Caki2 (cell line): ENCODE measurements at places on chromosomes 5 and 9. TPM values are rescaled to one million over a fixed set of nuclear protein-coding genes. Genes with fewer than 3 reads are reported as not detected.

Gene LOX
- 49.6 and 60.5 TPM in 2 replicates for total RNA-seq

Gene PDE6A
- total RNA-seq: 0.07 and 0.14 TPM in 2 replicates

Gene CDO1
- total RNA-seq: not detected in 2 replicates

Gene NPR3
- total RNA-seq: 2.6 and 2.8 TPM in 2 replicates

Gene SCGB3A1
- not detected in 2 replicates for total RNA-seq

Gene BRD3OS
- total RNA-seq: 27.1 and 30.5 TPM in 2 replicates

- DNase-seq: no peak
Observed at GRCh38 chr9:115976781-115977180, 176.8 kb upstream of the PAPPA start.

- DNase-seq: no peak
Observed at GRCh38 chr9:21607576-21607975, 125.5 kb upstream of the IFNE start.

DNA sequence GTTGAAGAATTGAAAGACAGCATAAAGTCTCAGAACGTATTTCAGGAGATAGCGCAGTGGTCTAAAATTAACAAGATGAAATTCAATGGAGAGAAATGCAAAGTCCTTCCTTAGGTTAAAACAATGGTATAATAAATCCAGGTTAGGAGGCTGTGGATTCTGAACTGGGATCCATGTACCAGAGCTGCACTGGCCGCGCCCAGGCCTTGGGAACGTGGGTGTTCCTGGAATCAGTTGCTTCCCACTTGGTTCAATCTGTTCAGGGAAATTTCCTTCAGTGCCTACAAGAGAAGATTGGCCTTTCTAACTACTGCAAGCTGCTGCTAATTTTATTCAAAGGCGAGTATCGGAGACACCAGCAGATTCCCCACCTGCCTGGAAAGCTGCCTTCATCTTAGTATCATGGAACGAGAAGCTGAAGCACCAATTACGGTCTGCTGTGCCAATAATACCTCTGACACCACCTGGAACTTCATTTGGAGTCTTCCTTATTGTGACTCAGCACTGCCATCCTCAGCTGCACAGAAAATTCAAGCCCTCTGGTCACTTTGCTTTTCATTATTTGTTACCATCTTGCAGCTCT, 14.3 kb upstream of the CTNND2 start:
- no peak for DNase-seq

GRCh38 chr5:42767491-42768105, 11.0 kb downstream of the CCDC152 start:
- peak; percentile 6 for DNase-seq

- DNase-seq: no peak
Observed at GRCh38 chr9:95528908-95529502, 12.2 kb upstream of the PTCH1 start.

DNA sequence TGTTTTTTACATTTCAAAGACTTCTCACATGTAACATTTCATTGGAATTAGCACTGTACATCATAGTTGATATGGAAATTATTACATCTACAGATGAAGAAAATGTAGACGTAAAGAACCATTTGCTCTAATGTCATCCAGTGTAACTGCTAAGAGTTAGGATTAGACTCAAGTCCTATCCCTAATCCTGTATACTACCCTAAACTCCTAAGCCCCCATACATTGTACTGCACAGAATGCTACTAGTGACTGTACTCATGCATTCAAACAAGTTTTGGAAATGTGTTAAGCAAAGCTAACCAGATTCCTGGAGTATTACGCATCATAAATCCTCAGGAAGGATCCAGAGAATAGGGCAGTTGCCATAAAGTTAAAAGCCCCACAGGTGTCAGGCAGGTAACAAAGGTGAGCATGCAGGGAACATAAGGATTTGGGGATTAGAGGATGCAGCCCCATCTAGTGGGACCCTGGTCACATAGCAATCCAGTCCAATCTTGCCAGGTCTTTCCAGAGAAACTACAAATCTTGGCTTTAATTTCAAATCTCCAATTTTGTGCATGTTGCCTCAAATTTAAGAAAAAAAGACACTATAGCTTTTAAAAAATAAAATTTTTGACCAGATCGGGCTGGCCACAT, 32.0 kb downstream of the HAVCR1 start:
- no peak for DNase-seq

GRCh38 chr9:94110821-94111252, 26.6 kb downstream of the PTPDC1 start:
- DNase-seq: no peak

DNA sequence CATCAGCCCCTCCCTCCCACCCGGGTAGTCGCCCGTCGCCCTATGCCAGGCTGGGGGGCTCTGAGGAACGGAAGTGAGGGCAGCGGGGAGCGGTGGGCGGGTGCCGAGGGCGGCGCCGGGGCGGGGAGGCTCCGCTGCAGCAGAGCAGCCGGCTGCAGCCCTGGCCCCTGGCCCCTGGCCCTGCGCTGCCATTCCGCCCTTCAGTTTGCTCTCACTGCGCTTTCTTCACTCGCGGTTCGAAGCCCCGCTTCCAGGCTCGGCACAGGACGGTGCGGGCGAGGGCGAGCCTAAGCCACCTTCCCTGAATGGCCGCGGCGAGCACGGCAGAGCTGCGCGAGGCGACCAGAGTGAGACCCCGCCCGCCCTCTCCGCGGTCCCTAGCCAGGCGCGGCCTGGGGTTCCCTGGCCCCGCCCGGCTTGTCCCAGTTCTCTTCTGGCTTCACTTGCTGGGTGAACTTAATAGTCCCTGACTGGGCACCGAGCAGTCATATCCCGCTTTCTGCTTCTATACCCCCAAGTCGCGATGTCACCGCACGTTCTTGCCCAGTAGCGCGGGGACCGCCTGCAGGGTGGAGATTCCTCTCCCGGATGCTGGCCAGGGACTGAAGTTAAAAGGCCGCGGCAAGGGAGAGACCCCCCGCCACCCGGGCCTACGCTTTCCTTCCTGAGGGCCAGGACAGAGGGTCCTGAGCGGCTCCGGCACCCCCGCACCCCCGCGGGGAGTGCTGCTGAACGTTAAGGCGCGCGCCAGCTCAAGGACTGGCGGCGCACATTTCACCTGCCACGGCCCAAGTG, 623 bp upstream of the TRIM36 start:
- DNase-seq: no peak

- DNase-seq: no peak
Observed at GRCh38 chr9:93045521-93045920, 13.0 kb upstream of the SUSD3 start.

DNA sequence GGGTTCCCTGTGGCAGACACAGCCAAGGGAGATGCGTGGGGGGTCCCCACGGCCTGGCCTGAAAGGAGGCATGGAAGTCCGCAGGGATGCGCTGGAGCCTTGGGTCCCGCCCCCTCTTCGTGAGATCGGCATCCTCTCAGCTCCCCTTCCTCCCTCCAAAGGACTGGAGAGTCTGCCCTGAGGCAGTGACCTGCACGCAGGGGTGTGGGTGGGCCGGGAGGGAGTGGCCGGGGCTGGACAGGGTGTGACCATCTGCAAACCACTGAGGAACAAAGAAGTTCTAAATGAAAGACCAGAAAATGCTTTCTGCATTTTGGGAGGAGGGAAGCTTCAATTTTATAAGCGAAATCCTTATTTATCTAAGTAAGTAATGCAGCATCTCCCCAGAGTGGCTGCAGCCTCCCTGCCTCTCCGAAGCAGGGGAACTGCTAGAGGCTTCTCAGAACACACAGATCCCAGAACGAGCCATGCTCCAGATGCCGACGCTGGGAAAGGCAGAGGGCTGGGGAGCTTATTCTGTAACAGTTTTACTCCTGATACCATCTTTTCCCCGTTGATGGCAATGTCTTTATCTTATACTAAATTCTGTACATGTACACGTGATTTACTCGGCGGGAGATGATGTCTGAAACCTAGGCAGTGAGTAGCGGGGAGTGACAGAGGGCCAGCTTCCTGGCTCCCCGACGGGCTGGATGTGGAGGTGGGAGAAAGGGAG, 221.7 kb downstream of the FANCC start:
- no peak for DNase-seq

DNA sequence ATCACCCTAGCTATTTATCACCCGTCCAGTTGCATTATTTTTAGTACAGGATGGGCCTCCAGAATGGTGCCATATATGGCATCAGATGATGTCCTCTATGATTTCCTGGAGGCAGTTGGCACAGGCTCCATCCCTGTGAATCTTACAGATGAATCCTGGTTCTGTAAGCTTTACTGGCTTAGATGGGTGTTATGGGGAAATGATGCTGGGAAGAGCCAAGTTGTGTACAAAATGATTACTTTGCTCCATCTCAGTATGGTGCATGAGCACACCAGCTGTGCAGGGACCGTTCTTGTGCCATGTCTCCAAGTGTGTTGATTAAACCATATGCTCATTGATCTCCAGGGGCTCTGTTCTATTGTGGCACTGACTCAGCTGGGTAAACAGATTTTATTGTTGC, 755.7 kb downstream of the TLR4 start:
- DNase-seq: no peak

GRCh38 chr9:127570533-127571111, 41.5 kb upstream of the STXBP1 start:
- peak; percentile 76 for DNase-seq

- DNase-seq: no peak
Observed at GRCh38 chr5:377326-377981, 55.9 kb downstream of the AHRR start.

- no peak for DNase-seq
Observed at GRCh38 chr9:86801246-86801645, 146.1 kb downstream of the GAS1 start.

- no peak for DNase-seq
Observed at GRCh38 chr5:170315154-170315553, 17.6 kb upstream of the LCP2 start.

GRCh38 chr9:76223749-76224340, 170.4 kb downstream of the RFK start:
- DNase-seq: no peak

DNA sequence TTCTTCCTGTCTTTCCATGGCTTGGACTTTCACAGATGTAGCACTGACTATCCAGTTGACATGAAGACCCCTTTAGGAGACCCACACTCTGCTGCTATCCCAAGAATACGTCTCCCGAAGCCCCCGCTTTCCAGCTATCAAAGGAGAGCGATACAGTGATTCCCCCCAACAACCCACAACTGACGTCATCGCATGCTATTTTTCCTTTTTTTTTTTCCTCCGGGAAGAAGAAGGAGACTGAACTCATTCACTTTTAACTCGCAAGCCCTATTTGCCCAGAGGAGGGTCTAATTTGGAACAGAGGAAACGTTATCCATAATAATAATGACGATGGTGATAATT, 2.1 kb downstream of the PAPPA start:
- no peak for DNase-seq
